ENCODE measurements at places on chromosomes 5 and 9.

GRCh38 chr5:66144834-66145390 is 812 bp downstream of the SREK1 start:
- DNase-seq = no peak

- no peak for DNase-seq
These were observed 71.8 kb upstream of the ADRA1B start for GRCh38 chr5:159844267-159845121.

GRCh38 chr9:87139099-87139730 is 191.9 kb upstream of the GAS1 start:
- no peak for DNase-seq

GRCh38 chr5:53249529-53250200 is 140.1 kb upstream of the MOCS2 start:
- no peak for DNase-seq

- DNase-seq = no peak
These were observed 336.1 kb upstream of the SLC30A5 start for GRCh38 chr5:68757626-68758212.

DNA sequence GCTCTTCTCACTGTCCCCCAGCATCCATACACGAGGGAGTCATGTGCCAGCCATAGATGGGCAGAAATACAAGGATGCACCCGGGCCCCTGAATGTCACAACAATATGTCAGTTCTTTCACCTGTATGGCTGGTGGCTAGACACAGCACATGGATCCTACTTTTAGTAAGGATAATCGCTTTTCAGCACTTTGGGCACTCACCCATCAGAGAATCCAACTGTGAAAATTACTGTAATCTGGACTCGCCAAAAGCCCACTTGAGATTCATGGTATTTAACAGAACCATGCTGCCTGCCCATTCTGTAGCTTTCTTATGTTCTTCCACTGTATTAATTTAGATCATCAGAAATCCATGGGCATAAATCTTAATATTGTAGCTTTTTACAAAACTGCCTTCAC is 124.8 kb downstream of the FRMD3 start:
- no peak for DNase-seq

GRCh38 chr5:122753500-122753899 is 21.4 kb upstream of the SNX2 start:
- DNase-seq = no peak

DNA sequence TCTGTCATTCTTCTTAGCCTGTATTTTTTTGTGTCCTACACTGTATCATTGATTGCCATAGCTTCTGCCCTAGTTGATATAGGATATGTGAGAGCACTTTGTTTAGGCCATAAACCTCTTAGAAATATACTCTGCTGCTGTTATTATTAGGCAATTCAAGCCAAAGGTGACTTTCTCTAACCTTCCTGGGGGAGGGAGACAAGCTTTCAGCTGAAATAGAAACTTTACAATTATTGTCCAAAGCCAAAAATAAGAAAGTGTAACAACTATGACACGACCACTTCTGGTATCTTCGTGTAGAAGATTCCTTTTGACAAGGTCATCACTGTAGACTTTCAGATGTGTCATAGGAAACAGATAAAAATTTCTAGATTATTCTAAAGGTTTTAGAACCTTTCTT is 12.2 kb upstream of the CSNK1A1 start:
- no peak for DNase-seq

DNA sequence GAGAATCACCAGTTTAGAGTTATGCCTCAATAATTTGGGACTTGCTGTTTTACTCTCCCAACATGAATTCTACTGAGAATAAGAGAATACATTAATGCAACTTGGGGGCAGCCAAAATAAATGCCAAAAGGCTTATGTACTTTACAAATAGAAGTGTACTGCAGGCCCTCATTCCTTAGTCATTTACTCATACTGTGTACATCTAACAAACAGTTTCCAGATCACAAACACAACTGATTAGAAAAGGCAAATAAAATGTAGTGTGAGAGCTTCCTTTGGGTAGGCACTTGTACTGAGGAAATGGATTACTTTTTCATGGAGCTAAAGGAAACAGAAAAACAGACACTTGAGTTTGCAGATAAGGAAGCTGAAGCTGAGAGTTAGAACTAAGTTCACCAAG is 12.6 kb downstream of the ANKDD1B start:
- no peak for DNase-seq

- no peak for DNase-seq
These were observed 11.7 kb downstream of the PRUNE2 start for GRCh38 chr9:76894198-76894597.

GRCh38 chr9:84845956-84846900 is 176.7 kb downstream of the NTRK2 start:
- no peak for DNase-seq

DNA sequence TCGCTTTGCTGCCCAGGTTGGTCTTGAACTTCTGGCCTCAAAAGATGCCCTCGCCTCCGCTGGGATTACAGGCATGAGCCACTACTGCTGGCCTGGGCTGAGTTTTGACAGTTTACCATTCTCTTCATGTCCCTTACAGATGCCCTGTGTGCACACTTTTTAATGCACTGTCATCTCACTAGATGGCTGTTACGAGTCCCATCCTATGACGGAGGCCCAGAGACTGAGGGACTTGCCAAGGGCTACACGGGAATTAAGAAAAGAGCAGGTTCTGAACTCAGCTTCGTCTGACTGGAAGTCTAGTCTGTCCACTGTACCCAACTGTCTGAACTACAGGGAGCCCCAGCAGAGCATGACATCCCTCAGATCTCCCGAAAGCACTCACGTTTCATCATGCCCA is 63.9 kb downstream of the ARHGEF37 start:
- DNase-seq = no peak

DNA sequence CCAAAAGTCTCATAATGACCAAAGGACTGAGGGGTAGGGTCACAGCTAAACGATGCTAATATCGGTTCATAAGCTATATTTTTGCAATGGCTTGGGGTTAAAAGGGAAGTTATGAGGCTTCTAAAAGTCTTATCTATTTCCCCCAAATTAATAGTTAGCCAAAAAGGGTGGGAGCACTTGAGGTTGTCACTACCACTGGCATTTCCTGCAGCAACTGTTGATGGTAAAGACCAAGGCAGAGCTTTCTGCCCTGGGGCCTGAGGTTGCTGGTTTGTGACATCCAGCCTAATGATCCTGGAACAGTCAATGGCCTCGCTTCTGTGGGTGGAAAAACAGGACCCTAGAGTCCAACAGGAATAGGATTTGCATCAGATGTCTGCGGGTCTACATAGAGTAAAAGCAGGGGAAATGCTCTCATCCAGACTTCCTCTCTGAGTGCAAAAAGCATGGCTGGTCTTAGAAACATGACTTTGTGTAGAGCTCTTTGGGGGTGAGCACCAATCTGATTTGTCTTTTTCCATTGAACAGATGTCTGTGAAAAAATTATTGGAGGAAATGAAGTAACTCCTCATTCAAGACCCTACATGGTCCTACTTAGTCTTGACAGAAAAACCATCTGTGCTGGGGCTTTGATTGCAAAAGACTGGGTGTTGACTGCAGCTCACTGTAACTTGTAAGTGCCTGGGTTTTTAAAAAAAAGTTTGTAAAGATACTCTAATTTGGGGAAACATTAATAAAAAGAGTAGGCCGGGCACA is 2.7 kb downstream of the GZMA start:
- no peak for DNase-seq

GRCh38 chr5:124056991-124057723 is 545.2 kb downstream of the CSNK1G3 start:
- no peak for DNase-seq

GRCh38 chr5:158120760-158121159 is 261.8 kb upstream of the CLINT1 start:
- DNase-seq = no peak

GRCh38 chr9:106866243-106866642 is 3.3 kb downstream of the ZNF462 start:
- no peak for DNase-seq

Measured in activated CD4-positive, CD25-positive, alpha-beta regulatory T cell treated with anti-CD3 and anti-CD28 coated beads, Interleukin-2, amount 50 U/mL, for 72 hours (primary cell).